Activated CD8-positive, alpha-beta memory T cell treated with anti-CD3 and anti-CD28 coated beads, Interleukin-2, amount 50 U/mL, for 48 hours (primary cell): ENCODE measurements at places on chromosomes 11 and 22.

DNA sequence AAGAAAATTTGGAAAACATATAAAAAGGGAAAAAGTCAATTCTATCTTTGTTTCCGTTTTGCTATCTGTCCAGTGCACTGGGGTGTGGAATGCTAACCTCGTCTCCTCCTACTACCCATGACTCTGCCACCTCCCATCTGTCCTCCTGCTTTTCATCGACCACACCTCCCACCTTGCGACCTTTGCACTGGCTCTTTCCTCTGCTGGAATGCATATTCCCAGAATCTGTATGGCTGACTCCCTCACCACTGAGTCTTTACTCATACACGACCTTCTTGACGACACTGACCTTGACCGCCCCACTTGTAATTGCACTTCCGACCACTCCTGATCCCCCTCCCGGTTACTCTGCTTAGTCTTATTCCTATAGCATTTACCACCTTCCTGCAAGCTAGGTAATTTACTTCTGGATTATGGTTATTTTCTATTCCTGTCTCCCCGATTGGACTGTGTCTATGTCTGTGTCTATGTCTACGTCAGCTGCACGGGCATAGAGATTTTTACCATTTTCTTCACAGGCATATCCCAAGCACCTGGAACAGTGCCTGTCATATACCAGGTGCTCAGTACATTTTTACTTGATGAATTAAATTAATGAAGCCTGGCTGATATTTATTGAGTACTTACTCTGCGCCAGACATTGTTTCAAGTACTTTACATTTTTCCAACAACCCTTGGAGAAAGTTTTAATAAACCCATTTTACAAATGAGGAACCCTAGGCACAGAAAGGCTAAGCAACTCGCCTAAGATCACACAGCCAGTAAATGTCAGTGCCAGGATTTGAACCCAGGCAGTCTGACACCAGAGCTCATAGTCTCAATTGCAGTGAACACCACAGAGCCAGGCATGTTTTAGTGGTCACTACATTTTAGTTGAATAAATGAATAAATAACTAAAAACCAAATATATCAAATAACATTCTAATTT lies 89.3 kb upstream of the SLC22A12 start:
- DNase-seq = no peak

- no peak for DNase-seq
These were observed 1.6 kb downstream of the PDXP start for GRCh38 chr22:37659897-37660708.

DNA sequence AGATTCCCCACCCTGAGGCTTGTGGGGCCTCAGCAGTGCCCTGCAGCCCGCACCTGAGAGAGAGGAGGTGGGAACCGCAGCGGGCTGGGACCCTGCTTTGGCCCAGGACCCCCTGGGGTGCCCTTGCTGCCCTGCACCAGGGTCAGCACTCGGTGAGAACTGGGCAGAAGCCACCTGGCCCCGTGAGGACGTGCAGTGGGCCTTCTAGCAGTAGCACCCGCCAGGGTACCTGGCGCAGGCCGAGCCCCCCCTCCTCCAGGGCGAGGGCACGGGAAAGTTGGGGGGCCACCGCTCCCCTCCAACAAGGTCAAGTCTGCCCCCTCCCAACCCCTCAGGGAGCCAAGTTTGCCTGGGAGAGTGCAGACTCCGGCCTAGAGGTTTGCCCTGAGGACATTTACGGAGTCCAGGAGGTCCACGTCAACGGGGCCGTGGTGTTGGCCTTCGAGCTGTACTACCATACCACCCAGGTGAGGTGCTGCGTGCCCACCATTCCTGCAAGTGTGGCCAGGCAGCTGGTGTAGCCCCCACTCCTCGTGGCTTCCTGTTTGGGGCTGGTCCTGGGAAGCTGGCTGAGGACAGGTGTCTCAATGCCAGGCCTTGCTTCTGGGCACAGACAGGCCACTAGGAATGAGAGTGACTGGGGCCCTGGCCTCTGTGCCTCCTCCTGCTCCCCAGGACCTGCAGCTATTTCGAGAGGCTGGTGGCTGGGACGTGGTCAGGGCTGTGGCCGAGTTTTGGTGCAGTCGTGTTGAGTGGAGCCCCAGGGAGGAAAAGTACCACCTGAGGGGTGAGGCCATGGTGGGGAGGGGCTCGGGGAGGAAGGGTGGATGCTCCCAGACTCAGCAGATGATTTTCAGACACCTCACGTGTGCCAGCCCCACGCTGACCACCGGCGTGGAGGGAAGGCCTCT lies 3.5 kb downstream of the PGGHG start:
- DNase-seq = no peak

DNA sequence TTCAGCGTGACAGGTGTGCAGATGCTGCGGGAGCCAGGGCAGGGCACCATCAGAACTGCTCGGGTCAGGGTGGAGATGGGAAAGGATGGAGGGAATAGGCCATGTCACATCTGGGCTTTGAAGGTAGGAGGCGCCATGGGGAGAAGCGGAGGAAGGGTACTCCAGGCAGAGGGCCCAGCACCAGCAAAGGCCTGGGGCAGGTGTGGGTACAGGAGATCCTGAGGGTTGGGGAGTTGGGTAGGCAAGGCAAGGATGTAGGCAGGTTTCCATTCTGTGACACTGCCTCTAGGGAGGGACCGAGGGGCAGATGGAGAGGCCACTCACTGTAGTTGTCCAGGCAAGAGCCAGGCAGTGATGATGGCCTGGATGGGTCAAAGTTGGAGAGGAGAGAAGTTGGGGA lies 8.5 kb downstream of the EMID1 start:
- DNase-seq = no peak

GRCh38 chr11:33924341-33924740 lies 32.5 kb upstream of the LMO2 start:
- no peak for DNase-seq

- DNase-seq = no peak
These were observed 55.8 kb upstream of the PRODH start for GRCh38 chr22:18991821-18992442.
